ENCODE measurements at places on chromosomes 7 and 10.

DNA sequence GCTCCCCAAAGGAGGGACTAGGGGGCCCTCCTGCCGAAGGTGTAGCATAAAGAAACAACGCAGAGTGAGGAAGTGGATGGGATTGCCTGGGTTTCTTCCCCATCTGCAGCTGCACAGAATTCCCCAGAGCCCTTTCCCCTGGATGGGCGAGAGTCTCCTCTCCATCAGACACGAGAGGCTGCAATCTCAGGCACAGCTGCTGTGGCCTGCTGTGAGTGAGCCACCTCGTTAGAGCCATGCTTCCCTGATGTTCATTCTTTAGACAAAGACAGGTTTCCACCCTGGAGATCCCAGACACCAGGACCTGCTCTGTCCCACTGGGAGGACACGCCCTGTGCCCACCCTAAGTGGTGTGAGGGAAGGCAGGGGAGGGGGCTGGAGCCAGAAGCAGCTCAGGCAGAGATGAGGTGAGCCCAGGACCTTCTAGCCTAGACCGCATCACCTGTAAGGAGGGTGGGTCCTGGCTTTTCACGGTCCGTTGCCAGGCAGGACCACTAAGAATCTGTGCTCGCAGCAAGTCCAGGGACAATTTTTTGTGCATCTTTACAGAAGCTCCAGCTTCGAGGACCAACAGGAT is 268.6 kb upstream of the TCERG1L start:
- no peak for DNase-seq

DNA sequence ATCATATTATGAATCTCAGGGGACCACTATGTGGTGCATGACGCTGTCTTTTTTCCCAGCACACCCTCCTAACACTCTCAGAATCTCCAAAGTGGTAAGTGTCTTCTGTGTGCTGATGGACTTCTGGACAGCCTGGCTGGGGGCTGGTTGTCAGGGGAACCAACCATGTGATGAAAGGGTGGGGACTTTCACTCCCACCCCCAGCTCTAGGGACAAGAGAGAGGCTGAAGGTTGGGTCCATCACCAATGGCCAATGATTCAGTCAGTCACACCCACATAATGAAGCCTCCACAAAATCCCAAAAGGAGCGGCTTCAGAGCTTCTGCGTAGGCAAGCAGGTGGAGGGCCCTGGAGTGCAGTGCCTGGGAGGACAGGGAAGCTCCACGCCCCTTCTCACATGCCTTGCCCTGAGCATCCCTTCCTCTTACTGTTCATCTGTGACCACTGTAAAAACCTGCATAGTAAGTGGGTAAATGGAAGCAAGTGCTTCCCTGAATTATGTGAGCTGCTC is 44.6 kb downstream of the RASGEF1A start:
- DNase-seq: no peak

GRCh38 chr10:129809431-129809830 is 154.6 kb downstream of the EBF3 start:
- DNase-seq: no peak

- DNase-seq: no peak
These were observed 76.0 kb downstream of the TYW1B start for GRCh38 chr7:72751978-72752377.

GRCh38 chr10:119658274-119658673 is 7.1 kb downstream of the BAG3 start:
- peak; percentile 93 for DNase-seq

DNA sequence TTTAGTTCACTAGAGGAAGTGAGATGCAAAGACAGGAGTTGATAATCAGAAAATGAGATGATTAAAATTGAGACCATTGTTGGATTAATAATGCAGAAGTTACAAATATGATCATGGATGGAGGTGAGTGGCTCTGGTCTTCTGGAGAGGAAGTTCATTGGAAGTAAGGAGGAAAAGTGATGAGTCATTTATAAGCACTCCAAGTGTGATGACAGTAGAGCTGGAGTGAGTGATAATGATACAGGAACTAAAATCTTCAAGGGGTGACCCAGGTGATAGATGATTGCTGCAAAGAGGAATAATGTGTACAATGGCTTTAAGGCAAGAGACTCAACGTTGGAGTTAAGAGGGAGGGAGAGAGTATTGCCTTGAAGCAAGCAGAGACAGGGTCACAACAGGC is 20.7 kb downstream of the ZNF32 start:
- DNase-seq: peak; percentile 3

- DNase-seq: peak; percentile 84
These were observed 15.4 kb downstream of the AHCYL2 start for GRCh38 chr7:129240119-129240820.

GRCh38 chr10:131810805-131811629 is 89.8 kb upstream of the PPP2R2D start:
- DNase-seq: no peak

GRCh38 chr7:125375942-125376341 is 446.3 kb upstream of the POT1 start:
- no peak for DNase-seq

GRCh38 chr7:66466081-66466600 is 162.5 kb upstream of the KCTD7 start:
- DNase-seq: no peak

GRCh38 chr10:108275895-108276685 is 1111.6 kb upstream of the SORCS1 start:
- DNase-seq: no peak

Data from kidney tubule cell (primary cell).